NAMALWA (cell line): ENCODE measurements at places on chromosomes 2 and 18.

DNA sequence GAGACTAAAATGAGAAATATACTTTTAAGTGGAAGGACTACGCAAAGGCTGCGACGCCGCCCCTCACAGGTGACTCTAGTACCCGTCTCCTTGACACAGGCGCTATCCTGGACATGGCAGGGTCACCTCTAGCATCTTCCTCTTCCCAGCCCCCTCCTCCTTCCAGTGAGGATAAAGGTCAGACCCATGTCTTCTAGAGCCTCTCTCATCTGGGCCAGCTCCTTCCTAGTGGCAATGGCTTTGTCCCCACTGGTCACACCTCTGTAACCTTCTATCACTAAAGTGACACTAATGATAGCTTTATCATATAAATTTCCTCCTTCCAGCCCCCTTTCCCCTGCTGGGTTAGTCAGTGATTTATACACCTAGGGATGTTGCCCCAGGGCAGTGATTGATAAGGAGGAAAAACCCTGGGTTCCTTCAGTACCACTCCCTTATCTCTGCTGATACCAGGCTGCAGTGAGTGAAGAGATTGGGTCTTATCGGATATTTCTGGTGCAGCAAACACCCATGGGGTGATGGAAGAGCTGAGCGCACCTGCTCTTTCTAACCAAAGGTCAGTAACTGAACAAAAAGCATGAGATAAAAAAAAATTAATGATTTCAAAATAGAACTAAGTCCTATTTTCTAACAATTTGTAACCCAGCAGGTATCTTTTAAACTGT, 62.0 kb upstream of the FZD5 start:
- no peak for DNase-seq

DNA sequence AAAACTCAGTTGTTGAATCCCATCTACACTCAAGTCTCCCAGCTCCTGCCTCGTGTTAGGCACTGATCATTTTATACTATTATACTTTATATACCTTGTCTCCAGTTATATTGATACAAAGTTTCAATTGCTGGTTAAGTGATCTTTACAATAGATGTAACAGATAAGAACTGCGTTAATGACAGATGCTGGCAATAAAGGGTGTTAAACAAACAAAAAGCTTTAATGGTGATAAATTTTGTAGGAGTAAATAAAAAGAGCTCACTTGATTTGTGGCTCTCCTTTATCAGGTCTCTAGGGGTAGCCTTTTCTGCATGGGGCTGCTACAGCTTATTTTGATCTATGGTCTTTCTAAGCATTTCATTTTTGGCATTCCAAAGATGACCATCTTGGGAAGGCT, 106.9 kb upstream of the GAREM1 start:
- no peak for DNase-seq

- DNase-seq = no peak
Observed at GRCh38 chr2:200051611-200051945, 96.2 kb downstream of the MAIP1 start.

GRCh38 chr2:153408710-153409385, 69.7 kb downstream of the RPRM start:
- DNase-seq = no peak

DNA sequence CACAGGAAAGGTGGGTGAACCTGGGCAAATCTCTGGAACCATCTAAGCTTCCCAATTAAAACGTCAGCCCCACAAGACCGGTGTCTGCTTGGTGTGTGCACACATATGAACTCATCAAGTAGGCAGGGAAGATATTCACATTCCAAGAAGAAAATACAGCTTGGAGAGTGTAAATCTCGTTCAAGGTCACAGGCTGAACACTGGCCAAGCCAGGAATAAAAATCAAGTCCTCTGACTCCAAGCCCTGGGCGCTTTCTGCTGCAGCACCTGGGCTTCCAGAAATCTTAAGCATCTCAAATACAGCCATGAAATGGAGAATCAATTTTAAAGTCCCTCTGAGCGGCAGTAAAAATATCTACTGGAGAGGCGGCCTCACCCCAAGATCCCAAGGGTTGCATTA, 150.9 kb downstream of the TWIST2 start:
- no peak for DNase-seq

DNA sequence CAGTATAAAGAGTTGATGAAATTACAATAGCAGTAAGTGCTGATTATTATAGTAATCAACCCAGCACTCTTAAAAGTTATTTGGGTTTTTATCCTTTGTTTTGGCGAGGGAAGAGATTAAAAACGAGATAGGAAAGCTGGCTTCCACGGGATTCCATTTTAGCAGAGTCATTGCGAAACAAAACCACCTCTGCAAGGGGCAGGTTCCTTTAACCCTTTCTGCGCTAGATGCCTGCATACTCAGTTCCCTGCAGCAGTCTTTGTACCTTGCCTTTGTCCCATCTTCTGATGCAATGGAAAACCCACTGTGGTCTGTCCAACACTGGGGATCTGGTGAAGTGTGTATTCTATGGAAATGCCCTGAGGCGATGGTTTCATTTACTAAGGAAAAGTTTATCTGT, 2.7 kb downstream of the YPEL5 start:
- no peak for DNase-seq

GRCh38 chr2:70442301-70443077, 111.1 kb downstream of the TGFA start:
- DNase-seq = no peak

- DNase-seq = no peak
Observed at GRCh38 chr18:29588446-29589100, 1411.6 kb upstream of the CDH2 start.

DNA sequence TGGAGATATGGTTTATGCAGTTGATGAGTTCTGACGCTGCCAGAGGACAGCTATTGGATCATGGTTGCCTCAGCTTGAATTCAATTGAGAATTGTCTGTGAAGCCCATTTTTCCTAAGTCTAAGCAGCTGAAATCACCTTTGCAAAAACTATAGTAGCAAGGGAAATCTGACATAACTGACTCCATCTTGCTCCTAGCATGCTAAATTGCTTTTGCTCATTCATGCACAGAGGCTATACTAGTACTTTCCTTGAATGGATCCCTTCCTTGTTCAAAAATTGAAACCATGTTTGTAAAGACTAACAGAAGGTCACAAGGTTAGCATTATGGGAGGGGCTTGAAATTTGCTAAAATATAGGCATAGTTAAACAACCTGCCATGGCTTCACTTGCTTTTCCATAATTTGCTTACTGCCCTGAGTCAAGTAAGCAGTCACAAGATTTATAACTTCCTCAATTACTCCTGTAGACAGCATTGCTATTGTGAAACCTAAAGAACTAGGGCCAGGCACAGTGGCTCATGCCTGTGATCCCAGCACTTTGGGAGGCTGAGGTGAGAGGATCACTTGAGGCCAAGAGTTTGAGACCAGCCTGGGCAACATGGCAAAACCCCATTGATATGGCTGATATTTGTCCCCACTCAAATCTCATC, 41.2 kb downstream of the CHRNA1 start:
- no peak for DNase-seq

GRCh38 chr2:60552851-60553494, 481 bp downstream of the BCL11A start:
- no peak for DNase-seq

DNA sequence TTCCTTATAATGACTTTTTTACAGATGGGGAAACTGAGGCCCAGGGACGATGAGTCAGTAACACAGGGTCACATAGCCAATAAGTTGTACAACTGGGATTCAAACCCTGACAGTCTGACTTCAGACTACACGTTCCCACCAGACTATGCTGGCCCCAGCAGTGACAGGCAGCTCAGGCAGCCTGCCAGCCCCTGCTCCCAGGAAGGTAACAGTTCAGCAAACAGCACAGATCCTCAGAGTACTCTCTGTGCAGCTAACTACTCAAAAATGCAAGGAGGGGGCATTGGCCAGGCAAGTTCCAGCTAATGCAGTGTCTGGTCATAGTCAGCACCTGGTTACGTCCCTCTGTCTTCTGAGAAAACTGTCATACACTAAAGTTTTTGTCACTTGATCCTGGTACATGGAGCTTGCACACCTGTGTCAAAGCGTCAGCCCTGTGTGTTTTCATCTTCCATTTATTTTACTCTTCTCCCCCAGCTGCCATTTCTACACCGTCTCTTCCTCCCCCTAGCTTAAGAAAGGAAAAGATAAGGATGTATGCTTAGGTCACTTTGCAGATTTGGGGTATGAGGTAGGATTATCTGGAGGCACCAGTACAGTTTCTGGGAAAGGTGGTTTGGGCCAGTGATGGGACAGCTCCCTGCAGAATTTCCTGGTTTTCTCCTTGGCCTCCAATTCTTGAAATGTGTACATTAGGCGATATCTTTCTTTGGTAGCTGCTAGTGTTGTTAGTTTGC, 4.5 kb downstream of the SMARCAL1 start:
- no peak for DNase-seq

- no peak for DNase-seq
Observed at GRCh38 chr2:235567842-235568241, 74.0 kb downstream of the AGAP1 start.

DNA sequence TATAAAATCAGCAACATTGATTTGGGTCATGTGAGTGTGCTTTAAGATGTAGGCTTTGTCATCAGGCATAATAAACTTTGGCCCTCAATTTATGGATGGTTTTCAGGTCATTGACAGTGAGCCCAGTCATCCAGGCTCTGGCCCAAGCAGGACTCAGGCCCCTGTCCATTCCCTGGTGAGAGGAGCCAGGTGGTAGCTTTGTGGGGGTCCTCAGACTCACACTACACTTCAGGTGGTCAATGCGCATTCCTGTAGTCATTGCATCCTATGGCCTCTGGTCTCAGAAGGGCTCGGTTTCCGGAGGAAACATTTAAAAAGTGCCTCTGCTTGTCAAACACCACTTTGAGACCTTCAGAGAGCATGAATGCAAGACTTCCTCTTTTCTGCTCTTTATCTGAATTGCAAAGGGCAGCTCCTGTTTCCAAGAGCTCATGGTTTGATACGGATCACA, 20.2 kb downstream of the LGALSL start:
- peak; percentile 8 for DNase-seq

DNA sequence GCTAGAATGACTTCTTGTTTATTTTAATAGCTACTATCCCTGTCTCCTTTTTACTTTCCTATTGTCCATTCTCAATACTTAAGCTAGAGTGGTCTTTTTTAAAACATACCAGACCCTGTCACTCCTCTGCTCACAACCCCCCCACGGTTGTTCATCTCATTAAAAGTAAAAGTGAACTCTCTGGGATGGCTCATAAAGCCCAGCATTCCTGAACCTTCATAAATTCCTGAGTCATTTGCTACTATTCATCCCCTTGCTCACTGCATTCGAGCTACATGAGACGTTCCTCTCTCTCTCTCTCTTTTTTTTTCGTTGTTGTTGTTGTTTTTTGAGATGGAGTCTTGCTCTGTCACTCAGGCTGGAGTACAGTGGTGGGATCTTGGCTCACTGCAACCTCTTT, 148.7 kb upstream of the DSEL start:
- DNase-seq = no peak

DNA sequence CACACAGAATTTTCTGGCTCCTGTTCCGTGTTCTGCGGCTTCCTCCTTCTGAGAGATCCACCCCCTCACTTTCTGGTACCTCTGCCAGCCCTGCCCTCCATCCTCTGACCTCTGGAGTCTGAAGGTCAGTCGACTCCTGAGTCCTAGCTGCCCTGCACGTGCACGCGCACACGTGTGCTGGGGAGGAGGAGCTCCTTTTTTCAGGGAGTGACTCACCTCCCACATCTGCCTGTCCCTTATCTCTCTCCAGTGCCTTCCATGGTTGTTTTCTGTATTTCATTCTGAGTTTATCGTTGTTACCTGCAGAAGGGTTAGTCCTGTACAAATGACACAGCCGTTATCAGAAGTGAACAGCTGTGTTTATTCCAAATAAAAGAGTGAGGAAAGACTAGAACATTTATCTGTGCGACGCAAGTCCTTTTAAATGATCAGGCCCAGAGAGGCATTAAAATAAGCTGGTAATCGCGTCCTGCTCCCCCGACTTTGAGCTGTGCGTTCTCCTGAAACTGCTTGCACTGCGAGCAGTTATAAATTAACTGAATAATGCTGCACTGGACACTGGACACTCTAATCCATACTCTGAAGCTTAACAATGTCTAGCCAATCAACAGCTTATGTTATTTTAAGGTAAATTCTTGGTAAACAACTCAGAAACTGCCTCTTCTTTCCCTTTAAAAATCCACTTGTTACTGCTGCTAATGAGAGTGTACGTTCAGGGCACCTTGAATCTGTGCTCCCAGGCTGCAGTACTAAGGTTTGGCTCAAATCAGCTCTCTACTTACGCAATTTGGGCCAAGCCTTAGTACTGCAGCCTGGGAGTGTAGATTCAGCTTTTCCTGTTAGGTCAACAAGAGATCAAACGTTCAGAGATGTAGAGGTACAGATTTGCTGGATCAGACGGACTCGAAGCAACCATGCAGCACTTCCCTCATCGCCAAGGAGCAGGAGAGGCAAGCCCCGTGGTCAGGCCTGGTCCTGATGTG, 72.5 kb downstream of the GALR1 start:
- DNase-seq = no peak

- DNase-seq = no peak
Observed at GRCh38 chr18:35590935-35591334, 9.4 kb downstream of the GALNT1 start.

DNA sequence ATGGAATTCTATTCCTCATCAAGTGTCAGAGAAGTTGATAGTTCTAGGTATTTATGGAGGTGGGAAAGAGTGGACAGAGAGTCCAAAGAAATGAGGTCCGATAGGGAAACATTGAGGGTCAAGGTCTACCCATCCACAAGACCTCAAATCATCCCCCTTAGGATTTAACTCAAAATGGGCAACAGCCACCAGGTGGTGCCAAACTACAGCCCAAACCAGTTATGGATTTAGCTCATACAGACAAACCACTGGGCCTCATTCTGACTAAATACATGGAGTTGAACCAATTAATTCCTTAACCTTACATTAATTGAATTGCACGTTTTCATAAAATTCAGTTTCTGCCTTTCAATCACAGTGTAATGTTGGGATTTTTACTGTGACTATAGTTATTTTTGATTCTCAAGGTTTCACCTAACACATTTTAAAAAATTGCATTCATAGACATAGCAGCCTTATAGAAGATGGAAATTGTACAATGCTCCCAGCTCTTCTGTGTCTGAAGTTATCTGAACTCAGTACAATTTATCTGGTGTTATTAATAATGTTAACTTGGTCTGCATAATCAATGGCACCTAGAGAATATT, 98.2 kb upstream of the HNMT start:
- peak; percentile 69 for DNase-seq

DNA sequence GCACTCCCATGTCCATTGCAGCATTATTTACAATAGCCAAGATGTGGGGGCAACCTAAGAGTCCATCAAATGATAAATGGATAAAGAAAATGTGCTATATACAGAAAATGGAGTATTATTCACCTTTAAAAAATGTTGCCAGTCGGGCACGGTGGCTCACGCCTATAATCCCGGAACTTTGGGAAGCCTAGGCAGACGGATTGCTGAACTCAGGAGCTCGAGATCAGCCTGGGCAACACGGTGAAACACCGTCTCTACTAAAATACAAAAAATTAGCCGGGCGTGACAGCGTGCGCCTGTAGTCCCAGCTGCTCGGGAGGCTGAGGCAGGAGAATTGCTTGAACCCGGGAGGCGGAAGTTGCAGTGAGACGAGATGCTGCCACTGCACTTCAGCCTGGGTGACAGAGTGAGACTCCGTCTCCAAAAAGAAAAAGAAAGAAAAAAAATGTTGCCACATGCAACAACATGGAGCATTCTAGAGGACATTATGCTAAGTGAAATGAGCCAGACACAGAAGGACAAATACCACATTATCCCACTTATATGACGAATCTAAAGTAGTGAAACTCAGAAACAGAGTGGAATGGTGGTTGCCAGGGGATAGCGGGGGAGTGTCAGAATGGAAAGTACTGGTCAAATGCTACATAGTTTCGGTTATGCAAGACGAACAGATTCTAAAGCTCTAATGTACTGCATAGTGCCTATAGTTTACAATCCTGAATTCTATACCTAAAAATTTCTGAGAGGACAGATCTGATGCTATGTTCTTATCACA, 1385.6 kb upstream of the TMEFF2 start:
- DNase-seq = no peak
